ENCODE measurements at places on chromosomes 12 and 14. TPM values are rescaled to one million over a fixed set of nuclear protein-coding genes. Genes with fewer than 3 reads are reported as not detected.

CD163 gene
- total RNA-seq = not detected

TMEM30B gene
- total RNA-seq = 0.42 TPM

THAP2 gene
- total RNA-seq = 7.1 TPM

AKAP6 gene
- 0.67 TPM for total RNA-seq

COX14 gene
- total RNA-seq = 31.6 TPM

Data from activated CD4-positive, alpha-beta T cell treated with anti-CD3 and anti-CD28 coated beads, Interleukin-2, amount 10 ng/mL, durations not matched to agents 7 days and 5 days (primary cell).